ENCODE measurements at places on chromosomes 5 and 9.
A peak's percentile ranks its signal among the peaks of the same experiment; 100 is the strongest.

GRCh38 chr9:136333045-136333444, 5.7 kb downstream of the GPSM1 start:
- no peak for DNase-seq

DNA sequence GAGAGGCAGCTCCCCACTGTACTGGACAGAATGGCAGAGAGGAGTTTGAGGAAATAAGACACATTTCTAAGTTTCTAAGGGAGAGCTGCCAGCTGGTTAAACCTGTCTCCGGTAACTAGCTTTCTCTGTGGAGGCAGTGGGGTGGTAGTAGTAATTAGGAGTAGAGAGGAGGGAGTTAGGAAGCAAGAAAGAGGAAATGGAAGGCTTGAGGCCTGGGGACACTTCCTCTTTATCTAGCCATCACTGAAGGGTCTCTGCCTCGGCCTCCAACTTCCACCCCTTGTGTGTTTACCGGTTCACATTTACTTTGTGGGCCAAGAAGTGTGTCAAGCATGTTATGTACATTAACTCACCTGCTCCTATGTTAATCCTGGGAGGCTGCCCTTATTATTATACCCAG, 462.2 kb upstream of the DMAC1 start:
- DNase-seq: no peak

- no peak for DNase-seq
These were observed 251.6 kb upstream of the RGMB start for GRCh38 chr5:98521821-98522220.

- DNase-seq: no peak
These were observed 201.1 kb upstream of the HAPLN1 start for GRCh38 chr5:83921666-83922193.

GRCh38 chr5:50300878-50301277, 140.2 kb downstream of the EMB start:
- no peak for DNase-seq

GRCh38 chr5:172224996-172225395, 31.0 kb downstream of the EFCAB9 start:
- peak; percentile 76 for DNase-seq

DNA sequence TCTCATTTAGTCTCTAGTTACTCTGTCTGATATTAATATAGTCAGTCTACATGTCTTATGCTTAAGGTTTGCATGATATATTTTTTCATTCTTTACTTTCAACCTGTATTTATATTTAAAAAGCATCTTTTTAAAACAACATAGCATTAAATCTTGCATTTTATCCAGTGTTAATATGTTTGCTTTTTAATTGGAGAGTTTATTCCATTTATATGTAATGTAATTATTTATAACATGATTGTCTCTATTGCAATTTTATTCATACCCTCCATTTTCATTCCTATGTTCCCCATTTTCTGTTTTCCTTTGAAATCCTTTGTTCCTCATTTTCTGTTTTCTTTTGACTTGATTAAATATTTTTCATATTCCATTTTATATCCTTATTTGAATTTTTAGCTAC, 13.3 kb downstream of the PCDHB15 start:
- DNase-seq: no peak

DNA sequence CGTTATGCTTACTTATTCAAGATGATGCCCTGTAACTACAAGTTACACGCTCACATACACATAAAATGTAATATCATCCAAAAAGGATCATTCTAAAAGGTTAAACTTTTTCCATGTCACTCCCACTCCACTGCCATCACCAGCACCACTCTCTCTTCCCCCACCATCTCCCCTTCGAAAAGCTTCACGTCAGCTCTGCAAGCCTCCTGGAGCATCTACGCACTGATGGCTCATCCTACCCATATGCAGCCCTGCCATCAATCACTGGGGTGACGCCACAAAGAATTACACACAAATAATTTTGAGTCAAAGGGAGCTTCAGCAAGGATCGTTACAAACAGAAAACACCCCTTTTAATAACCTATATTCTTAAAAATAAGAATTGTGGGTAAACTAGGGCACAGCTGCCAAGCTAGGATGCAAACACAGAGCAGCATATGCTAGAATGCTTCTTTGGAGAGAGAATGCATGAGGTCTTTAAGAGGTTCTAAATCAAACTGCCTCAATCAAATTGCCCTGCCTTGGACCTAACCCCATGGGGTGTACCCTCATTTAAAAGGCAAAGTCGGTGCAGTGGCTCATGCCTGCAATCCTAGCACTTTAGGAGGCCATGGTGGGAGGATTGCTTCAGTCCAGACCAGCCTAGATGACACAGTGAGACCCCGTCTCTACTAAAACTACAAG, 56.1 kb downstream of the SHB start:
- DNase-seq: no peak

DNA sequence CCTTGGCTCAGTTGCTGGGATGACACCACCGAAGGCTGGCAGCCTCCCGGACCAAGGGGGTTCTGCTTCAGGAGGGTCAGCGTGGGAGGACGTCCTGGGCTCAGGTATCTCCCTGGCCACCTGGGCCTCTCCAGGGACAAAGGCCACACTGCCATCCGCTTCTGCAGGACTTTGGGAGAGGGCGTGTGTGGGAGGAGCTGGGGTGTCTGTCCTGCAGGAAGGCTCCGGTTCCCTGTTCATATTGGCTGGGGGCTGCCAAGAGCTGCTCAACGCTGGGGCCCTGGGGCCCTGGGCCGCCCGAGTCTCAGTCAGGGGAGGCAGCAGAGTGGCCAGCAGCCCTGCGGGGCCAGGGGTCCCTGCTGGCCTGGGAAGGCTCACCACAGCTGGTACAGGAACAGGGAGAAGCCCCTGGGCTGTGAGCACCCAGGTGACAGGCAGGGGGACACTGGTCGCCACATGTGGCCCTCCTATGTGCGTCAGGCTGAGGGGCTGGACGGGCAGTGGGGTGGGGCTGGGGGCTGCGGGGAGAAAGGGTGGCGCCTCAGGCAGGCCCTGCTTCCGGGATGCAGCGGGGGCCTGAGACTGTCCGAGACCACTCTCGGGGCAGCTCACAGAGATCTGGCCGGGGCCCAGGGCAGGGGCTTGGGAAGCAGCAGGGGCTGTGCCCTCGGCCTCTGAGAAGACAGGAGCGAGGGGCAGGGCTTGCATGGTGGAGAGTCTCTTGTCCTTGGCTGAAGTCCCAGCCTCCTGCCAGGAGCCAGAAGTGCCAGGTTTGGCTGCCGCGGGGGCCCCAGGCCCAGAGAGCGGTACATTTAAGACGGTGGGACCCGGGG, 4.9 kb upstream of the CARD9 start:
- no peak for DNase-seq

- DNase-seq: no peak
These were observed 28.4 kb upstream of the SUSD1 start for GRCh38 chr9:112203536-112203935.

- no peak for DNase-seq
These were observed 52.6 kb downstream of the SH3RF2 start for GRCh38 chr5:145988993-145989392.

GRCh38 chr5:76099756-76100155, 16.6 kb downstream of the SV2C start:
- no peak for DNase-seq

DNA sequence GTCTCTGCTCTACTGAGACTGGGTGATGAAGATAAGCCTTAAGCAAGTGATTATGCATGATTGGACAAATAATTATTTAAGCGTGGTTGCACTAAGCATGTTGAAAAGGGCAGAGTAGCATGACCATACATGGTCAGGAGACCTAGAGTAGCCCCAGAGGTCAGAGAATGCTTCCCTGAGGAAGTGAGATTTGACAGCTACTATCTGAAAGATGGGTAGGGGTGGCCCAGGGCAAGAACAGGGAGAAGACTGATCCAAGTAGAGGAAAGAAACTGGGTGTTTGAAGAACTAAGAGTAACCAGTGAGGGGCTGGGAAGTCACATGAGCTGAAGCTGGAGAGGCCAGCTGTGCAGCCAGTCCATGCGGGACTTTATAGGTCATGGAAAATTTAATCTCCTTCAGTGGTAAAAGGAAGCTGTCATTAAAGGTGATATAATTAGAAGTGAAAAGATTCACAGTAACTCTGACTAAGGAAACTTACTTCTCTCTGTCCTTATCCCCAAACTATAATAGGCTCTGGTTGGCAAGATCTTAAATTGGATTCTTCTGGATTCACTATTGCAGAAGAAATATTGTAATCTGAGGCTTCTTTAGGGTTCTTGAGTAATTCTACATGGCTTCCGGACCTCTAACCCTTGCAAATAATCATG, 35.2 kb downstream of the YIPF5 start:
- no peak for DNase-seq

GRCh38 chr5:58759745-58760144, 176.9 kb downstream of the RAB3C start:
- DNase-seq: no peak

- no peak for DNase-seq
These were observed 72.1 kb downstream of the TENT4A start for GRCh38 chr5:6785161-6785860.

GRCh38 chr5:123367739-123368138, 55.5 kb downstream of the CEP120 start:
- no peak for DNase-seq

DNA sequence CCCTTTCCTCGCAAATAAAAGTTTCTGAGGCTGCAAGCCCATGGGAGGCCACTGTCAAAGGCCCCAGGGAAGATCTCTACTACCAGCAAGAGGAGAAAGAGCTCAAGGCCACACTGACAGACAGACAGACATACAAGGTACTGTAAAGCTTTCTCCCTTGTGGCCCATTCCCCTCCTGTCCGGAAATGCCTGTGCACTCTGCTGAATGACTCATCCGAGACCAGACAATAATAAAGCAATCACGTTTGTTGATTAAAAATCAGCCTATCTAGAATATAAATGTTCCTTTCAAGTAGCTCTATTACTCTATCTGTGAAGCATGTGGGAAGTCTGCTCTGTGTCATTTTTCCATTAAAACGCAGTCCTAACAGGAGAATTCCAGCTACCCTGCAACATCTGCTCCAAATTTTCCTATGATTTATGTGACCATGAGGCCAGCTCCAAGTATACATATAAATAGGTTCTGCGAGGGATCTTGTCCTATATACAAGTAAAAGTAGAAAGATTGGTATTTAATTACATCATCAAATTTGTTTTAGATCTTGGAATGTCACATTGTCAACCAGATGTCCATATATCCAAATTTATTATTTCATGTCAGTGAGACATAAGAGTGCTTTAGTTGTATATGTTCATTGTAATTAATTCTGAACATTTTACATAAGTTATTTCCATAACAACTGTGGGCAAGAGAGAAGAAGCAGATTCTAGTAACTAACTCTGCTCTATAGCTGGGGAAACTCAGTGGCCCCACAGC, 34.7 kb upstream of the TGFBI start:
- peak; percentile 36 for DNase-seq

GRCh38 chr5:170183816-170184687, 48.7 kb upstream of the C5orf58 start:
- peak; percentile 7 for DNase-seq

DNA sequence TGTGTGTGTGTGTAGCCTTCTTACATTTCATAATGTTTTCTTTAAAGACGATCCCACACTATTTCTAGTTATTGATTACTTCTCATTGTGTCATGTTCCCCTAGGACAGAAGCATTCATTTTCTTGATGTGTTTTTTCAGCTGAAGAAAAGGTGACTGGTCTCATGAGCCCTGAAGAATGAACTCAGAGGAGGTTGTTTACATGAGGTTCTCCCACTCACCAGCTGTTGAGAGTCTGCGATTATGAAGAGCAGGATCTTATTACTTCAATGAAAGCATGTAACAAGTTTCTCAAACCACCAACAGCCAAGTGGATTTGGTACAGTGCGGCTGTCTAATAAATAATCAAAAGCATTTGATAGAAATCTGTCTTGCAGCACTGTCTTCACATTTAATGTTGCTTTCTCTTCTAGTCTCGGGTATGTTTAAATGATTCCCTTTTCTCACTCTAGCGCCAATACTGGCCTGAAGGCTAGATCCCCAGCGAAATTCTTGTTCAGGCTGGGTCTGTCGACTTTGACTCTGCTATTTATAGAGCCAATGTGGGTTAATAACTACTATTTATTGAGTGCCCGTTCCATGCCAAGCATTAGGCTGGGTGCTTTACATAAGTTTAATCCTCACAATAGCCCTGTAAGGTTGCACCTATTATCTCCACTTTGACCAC, 9.6 kb upstream of the FSD1L start:
- DNase-seq: peak; percentile 83

- no peak for DNase-seq
These were observed 170.9 kb downstream of the FRMD3 start for GRCh38 chr9:83367326-83367725.

- no peak for DNase-seq
These were observed 40.9 kb downstream of the SVEP1 start for GRCh38 chr9:110538647-110539041.

DNA sequence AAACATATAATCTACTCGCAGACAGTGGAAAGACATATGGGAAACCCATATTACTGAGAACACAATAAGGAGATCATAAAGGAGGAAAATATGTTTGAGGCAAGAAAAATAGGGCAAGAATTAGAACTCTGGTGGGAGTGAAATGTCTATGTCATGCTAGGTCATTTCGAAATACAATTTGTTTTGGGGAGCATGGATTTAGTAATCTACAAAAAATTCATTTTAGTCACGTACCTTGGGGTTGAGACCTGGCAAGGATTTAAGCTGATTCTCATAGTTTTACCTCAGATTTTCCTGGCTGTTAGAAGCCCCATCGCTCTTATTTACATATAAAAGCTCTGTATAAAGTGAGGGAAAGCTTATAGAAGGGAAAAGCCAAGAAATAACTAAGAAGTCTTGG, 11.5 kb upstream of the CSNK1G3 start:
- no peak for DNase-seq

GRCh38 chr9:89781838-89782540, 177.2 kb downstream of the GADD45G start:
- no peak for DNase-seq

- no peak for DNase-seq
These were observed 528.9 kb downstream of the AGTPBP1 start for GRCh38 chr9:85212887-85213286.

GRCh38 chr5:157312492-157312891, 46.6 kb downstream of the CYFIP2 start:
- DNase-seq: no peak

GRCh38 chr9:92942688-92943616, 4.4 kb upstream of the FGD3 start:
- DNase-seq: peak; percentile 69

DNA sequence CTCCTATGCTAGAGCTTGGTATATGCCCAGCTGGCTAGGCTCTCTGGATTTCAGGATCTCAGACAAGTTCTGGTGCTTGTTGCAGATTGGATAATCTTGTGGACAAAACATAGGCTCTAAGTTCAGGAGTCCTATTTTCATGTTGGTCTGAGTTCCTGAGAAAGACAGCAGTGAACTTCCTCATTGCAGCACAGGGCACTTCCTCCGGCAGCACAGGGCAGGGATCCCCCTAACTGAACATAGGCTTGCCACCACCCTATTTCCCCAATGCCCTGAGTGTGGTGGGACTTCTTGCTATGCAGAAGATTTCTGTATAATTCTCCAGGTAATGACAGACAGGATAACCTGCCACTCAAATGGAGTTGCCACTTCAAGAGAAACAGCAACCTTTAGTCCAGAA, 220.1 kb downstream of the PIK3R1 start:
- no peak for DNase-seq

- no peak for DNase-seq
These were observed 50.9 kb upstream of the RXRA start for GRCh38 chr9:134275375-134275774.

GRCh38 chr9:25207402-25208195, 470.6 kb downstream of the TUSC1 start:
- DNase-seq: no peak
